ENCODE measurements at places on chromosomes 1 and 21.

- peak; percentile 53 for DNase-seq
These were observed 1.6 kb upstream of the METTL25B start for GRCh38 chr1:156726549-156727226.

- DNase-seq, result no peak
These were observed 33.2 kb upstream of the KIAA0040 start for GRCh38 chr1:175225805-175226129.

DNA sequence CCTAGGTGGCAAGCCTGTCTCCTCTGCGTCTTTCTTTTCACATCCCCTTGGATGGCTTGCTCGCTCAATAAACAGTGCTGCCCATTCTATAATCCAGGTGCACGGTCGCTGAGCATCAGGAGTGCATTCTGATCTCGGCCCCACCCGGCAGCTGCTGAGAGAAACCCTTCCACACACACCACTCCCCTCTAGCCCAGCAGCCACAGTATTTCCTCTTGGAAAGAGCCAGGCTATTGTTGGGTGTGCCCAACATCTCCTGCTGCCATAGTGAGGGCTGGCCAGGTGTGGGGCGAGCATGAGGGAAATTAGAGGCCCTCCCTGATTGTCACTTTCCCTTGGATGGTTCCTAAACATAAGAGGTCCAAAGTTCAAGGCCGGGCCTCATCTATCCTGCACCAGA lies 24.7 kb downstream of the GPA33 start:
- DNase-seq, result no peak

- DNase-seq, result no peak
These were observed 192.9 kb upstream of the HP1BP3 start for GRCh38 chr1:20980051-20980450.

DNA sequence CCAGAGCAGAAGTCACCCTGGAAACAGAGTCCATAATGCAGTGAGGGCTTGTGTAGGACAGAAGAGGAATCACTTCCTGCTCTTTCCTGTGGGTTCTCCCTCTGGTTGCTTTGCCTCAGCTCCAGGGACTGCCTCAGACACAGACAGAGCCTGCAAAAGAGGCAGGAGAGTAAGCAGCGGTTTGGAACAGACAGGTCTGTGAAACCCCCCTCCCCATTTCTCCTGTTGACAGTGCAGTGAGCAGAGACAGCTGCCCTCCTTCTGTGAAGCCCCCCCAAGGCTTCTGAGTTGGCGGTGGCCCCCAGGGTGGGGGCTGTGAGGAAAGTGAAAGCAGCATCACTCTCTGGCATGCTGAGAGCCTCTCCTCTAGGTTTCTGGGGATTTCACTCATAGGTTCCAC lies 53.0 kb downstream of the MAB21L3 start:
- no peak for DNase-seq

GRCh38 chr1:161721738-161722343 lies 497 bp downstream of the FCRLB start:
- no peak for DNase-seq

DNA sequence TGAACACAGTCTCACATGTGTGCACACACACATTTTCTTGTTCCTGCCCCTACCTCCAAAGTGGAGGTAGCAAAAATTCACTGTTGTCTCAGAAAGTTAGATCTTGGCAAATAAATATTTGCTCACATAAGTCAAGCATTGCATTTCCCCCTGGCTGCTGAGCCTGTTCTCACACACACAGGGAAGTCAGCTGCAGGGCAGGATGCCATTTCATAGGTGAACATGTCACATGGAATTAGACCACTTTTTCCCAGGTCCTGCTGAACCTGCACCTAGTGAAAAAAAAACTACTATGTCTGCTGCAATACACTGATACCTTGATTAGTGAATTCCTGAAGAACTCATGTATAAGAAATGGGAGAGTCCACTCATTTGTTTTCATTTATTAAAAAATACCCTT lies 5.3 kb upstream of the CD55 start:
- no peak for DNase-seq

DNA sequence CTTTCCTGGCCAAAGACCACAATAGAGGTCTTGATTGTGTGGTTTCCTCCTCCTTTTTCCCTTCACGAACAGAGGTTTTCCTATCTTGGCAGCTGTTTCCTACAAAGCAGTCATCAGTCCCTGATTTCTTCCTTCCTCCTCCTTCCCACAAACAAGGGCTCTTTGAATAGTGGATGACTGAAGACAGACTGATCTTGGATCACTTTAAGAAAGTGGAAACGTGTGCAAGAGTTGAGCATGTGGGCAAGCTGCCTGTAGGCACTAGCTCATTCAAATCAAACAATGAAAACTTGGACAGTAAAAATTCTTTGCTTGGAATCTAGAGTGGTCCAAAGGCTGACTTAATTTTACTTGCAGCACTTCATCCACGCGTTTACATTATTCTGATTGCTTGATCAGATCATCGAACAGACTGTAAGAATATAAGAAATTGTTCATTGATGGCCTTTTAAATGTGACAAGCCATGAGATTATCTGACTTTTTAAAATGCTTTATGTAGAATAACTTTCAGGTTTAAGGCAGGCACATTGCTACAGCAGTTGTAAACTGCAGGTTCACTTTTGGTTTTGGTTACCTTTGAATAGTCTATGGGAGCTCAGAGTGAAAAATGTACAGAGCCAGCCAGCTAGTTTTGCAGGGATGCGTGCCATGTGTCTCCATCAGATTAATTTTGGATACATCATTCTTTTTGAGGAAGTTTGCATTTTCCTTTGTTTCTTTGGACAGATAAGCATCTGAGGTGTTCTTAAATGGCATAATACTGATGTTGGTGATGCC lies 34.4 kb downstream of the ADGRL2 start:
- DNase-seq, result no peak

- no peak for DNase-seq
These were observed 7.7 kb upstream of the SPATC1L start for GRCh38 chr21:46191686-46192575.

DNA sequence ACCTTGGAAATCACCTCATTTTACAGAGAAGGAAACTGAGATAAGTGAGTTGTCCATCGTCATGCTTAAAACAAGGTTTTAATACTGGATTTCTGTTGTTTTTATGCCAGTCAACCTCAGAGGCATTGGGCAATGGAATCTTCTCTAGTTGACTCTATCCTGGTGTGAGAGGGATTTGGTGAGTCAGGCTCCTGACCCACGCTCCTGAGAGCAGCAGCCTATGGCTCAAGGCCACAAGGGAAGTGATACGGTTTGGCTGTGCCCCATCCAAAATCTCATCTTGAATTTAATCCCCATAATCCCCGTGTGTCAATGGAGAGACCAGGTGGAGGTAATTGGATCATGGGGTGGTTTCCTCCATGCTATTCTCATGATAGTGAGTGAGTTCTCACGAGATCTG lies 90.1 kb downstream of the TLR5 start:
- no peak for DNase-seq

GRCh38 chr1:199113265-199113869 lies 474.5 kb downstream of the PTPRC start:
- peak; percentile 59 for DNase-seq

GRCh38 chr1:10438677-10439163 lies 8.5 kb downstream of the CENPS start:
- no peak for DNase-seq

DNA sequence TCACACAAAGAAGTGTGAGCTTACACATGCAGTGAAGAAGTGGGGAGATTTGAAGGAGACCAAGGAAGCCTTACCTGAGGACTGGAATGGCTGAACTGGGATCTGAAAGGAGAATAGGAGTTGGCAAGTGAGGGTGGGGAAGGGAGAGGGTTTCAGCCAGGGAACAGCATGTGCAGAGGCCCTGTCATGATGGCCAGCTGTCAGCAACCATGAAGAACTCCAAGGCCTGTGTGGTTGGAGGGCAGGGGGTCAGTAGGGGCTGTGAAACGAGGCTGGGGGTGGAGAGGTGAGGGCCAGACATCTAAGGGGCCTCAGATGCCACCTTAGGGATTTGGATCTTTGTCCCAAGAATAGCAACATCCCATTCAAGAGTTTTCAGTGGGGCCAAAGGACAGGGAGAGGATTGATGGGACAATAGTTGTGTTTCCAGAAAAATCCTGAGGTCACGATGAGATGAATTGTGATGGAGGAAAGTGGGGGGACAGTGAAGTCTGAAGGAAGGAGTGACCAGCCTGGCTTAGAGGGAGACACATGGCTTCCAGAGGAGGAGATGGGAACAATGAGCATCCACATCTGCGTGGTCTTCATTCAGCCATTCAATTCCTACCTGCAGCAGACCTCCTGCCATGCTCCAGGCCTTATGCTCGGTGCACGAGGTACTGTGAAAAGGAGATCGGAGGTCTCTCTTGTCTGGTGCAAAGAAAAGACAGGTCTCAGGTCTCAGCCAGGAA lies 187.6 kb downstream of the MATN1 start:
- no peak for DNase-seq

GRCh38 chr1:54551891-54552290 lies 3.9 kb downstream of the ACOT11 start:
- no peak for DNase-seq

DNA sequence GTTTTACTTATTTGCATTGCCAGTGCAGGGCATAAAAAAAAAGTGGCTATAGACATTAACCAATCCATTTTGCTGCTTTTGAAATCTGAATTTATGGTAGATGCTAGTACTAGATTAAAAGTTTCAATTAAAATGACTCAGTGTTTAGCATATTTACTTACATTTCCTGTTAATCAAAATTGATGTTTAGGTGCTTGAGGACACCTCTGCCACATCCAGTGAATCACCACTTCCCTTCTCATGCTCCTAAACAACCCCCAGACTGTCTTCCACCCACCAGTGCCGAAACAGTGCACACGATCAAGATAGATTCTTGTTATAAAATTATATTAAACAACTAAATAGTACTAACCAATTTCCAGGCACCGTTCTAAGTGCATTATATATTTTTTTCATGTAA lies 32.7 kb downstream of the HSD17B7 start:
- no peak for DNase-seq

GRCh38 chr1:47228644-47229030 lies 3.4 kb downstream of the TAL1 start:
- DNase-seq, result no peak

DNA sequence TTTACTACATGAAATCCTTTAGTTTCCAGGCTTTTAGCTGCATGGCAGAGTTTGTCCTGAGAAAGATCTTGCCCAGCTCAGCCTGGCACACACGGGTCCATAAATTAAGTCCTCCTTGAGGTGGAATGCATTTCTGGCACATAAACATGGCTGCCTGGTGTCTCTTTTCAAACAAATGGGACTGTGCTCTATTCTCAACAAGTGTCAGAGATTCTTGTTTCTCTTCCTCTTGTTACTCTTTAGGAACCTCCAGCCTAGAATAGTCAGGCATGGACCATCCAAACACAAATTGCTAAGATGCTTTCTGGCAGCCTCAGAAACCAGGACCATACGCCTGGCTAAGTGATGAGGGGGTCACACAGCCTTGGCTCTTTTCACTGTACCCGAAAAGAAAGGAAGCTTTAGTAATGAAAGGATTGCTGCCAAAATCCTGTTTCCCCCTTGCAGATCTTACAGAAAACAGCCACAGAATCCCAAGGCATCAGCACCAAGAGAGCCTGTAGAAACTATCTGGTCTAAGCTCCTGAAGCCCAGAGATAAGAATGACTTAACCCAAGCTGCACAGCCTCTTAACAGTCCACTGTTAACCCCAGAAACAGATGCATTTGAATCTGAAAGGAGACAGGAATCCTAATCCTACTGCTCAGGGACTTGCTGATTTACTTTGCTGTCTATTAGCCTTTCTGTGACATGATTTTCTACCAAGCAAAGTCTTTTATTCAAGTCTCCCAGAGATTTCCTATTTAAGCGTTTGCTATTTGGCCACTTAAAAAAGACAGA lies 31.9 kb upstream of the NRDC start:
- DNase-seq, result no peak

DNA sequence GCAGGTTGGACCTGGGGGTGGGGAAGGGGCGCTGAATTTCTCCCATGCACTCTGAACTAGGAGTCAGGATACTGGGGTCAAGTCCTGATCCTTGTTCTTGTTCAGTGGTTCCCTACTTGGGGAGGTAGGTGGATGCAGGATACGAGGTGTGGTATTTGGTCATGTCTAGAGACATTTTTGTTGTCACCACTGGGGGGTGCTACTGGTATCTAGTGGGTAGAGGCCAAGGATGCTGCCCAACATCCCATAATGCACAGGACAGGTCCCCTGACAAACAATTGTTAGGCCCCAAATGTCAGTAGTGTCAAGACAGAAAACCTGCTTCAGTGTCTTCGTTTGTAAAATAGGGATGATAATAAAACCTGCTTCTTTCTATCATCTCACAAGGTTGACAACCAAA lies 259.0 kb upstream of the FOXD3 start:
- DNase-seq, result no peak

GRCh38 chr1:41361495-41362356 lies 492 bp downstream of the FOXO6 start:
- DNase-seq, result no peak

DNA sequence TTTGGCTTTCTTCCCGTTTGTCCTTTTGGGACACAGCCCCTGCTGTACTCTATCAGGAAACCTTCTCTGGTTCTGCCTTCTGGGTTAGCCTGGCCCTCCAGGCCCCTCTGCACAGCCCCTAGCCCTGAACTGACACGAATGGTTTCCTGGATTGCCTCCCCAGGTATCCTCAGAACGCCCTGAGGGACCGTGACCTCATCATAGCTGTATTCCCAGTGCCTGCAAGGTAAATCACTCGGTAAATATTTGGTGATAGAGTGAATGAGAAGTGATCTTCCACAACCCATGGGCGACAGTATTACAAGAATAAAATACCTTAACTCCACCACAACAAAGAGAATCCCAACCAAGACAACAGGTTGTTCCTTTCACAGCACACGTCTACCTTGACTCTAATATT lies 637.2 kb downstream of the SMYD3 start:
- DNase-seq, result no peak

DNA sequence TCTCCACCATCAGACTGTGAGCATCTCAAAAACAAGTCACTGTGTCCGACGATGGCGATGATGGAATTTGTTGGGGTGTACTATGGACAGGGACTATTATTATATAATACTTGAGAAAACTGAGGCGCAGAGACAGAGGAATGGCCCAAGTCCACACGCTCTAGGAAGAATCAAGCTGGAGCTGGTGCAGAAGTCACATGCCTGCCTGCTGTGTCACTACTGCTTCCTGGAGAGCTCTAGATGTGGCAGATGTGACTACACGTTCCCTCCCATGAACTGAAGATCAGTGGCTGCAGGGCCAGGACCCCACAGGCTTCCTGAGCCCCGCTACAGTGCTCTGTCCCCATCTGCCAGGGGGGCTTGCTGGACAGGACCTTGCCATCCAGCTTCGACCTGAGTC lies 56.9 kb downstream of the TRABD2B start:
- no peak for DNase-seq

- no peak for DNase-seq
These were observed 588.3 kb upstream of the PBX1 start for GRCh38 chr1:163970699-163971098.

GRCh38 chr1:231857609-231858135 lies 231.1 kb downstream of the DISC1 start:
- no peak for DNase-seq
